ENCODE measurements at places on chromosomes 16 and 17.

DNA sequence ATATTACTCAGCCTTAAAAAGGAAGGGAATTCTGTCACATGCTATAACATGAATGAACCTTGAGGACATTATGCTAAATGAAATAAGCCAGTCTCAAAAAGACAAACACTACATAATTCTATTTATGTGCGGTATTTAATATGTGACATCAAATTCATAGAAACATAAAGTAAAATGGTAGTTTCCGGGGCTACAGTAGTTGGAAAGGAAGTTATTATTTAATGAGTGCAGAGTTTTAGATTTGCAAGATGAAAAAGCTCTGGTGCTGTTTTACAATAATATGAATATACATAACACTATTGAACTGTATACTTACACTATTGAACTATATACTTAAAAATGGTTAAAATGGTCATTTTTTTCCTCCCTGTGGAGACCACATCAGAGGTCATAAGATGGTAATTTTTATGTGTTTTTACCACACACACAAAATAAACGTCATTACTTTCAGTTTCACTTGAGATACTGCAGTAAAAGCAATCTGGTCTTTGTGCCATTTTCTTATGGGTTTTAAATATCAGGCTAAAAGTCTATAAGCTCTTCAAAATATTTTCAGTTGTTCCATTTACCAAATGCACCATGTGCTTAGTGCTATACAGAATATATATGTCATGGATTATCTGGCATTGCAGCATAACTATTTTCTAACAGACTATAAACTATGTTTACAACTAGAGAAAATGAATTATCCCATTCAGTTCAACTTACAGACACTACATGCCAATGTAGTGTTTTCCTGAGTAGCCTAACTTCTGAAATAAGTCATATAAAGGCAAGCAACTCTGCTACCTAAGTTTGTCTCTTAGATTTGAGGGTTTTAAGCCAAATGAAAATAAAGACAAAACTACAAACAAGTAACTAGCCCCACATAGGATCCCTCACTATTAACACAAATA lies 90.9 kb downstream of the SPAG9 start:
- no peak for DNase-seq

- DNase-seq, result no peak
These were observed 17.6 kb downstream of the RCVRN start for GRCh38 chr17:9887508-9887907.

GRCh38 chr17:48613862-48614694 lies 1.0 kb downstream of the HOXB8 start:
- no peak for DNase-seq

- DNase-seq, result no peak
These were observed 34.6 kb upstream of the WSB1 start for GRCh38 chr17:27259356-27259755.

DNA sequence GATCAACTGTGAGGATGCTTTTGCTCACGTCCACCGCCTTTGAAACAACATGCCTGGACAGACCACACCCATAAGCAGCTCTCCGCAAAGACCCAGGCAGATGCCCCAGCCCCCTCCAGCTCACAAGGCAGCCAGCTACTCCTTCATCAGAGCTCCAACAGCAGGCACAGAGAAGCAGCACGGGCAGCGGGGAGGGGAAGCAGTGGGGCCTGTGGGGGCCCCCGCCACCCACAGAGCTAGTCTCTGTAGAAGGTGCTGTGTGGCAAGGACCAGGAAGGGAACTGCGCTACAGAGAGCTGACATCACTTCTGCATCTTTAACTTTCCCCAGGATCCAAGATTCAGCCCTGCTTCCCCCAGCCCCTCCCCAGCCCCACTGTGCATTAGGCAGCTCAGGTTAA lies 10.0 kb upstream of the SCNN1G start:
- no peak for DNase-seq

GRCh38 chr16:30046178-30046577 lies 15.1 kb upstream of the TLCD3B start:
- DNase-seq, result no peak

GRCh38 chr16:31108794-31109558 lies 790 bp downstream of the BCKDK start:
- no peak for DNase-seq

DNA sequence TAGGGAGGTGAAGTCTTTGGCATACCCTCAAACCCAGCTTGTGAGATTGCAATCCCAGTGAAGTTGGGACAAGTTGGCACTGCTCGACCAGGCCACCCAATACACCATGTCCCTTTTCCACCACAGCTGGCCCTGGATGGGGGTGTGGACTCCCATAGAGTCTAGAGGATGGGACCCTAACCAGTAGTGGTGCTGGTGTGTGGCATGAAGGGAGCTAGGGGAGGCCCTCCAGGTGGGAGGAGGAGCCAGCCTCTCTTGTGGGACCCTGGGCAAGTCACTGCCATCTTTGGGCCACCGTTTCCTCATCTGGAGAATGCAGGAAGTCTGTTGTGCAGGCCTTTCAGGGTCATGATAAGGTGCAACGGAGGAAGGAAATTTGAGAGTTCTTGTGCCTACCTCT lies 1854.9 kb downstream of the TP53TG3F start:
- no peak for DNase-seq

GRCh38 chr17:79837888-79838521 lies 1.2 kb downstream of the CBX4 start:
- DNase-seq, result no peak

DNA sequence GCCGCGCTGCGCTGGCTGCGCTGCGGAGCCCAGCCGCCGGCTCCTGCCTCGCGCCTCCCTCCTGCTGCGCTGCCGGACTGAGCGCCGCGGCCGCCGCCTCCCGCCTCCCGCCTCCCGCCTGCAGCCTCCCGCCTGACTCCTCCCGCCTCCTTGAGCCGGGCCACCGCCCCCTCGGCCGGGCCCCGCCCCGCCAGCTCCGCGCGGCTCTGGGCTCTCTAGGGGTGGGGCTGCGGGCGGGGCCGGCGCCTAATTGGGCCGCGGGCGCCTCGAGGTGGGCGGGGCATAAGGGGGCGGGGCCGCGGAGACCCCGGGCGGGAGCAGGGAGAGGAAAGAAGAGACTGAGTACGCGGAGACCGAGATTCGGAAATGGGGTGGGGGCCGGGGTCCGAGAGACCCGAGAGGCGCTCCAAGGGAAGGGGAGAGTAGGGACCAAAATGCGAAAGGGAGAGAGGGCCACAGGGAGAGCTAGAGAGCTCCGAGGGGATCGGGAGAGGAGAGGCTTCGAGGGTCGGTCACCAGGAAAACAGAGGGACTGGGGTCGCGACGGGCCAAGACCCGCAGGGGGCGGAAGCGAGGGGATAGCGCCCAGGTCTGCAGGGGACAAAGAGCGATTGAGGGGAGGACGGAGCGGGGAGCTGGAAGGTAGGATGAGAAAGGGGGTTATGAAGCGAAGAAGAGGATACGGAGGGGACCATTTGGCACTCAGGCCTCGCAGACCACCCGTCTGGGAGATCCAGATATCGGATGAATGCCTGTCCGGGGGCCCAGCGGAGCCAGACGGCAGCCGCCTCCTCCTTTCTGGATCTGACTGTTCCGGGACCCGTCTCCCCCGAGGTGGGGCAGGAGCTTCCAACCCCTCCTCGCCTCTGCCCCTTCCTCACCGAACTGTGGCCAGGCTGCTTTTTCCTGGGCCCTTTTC lies at the start of gene C1QL1:
TSS of gene C1QL1 (minus strand) at position 79 of the 919 bp plus-strand sequence. CDS start 255 bp downstream, outside the sequence.
- no peak for DNase-seq

DNA sequence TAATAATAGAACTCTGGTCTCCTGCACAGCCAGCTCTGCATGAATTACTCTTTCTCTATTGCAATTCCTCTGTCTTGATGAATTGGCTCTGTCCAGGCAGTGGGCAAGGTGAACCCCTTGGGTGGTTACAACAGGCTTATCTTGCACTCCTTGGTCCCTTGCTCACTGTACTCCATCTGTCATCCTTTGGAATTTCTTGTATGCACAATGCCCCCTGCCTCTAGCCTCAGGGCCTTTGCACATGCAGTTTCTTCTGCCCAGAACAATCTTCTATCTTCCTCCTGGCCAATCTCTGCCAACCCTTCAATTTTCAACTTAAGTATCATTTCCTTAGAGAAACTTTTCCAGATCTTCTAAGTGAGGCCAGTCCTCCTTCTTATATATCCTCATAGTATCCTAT lies 114.7 kb upstream of the NLRP1 start:
- DNase-seq, result no peak

DNA sequence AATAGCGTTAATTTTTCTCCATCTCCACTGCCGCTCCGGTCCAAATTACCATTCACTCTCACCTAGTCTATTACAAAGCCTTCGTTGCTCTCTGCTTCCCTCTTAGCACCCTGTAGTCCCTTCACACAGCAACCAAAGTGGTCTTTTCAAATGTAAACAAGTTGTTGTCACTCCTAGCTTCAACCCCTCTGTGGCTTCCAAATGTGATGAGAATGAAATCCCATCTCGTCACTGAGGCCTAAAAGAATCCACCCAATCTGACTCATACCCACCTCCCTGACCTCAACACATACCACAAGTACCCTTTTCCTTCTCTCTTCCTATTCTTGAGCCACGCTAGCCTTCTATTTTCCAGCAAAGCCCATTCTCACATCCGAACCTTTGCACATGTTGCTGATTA lies 2.2 kb upstream of the PELP1 start:
- DNase-seq, result no peak

DNA sequence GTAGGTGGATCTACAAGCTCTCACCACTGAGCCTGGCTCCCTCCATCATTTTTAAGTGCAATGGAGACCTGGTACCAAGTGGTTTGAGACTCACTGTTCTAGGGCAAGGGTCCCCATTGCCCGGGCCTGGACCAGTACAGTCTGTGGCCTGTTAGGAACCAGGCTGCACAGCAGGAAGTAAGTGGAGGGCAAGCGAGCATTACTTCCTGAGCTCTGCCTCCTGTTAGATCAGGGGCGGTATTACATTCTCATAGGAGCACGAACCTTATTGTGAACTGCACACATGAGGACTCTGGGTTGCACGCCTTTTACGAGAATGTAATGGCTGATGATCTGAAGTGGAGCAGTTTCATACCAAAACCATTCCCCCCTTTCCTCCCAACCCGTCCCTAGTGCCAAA lies 6.8 kb upstream of the ZNF594 start:
- DNase-seq, result no peak

DNA sequence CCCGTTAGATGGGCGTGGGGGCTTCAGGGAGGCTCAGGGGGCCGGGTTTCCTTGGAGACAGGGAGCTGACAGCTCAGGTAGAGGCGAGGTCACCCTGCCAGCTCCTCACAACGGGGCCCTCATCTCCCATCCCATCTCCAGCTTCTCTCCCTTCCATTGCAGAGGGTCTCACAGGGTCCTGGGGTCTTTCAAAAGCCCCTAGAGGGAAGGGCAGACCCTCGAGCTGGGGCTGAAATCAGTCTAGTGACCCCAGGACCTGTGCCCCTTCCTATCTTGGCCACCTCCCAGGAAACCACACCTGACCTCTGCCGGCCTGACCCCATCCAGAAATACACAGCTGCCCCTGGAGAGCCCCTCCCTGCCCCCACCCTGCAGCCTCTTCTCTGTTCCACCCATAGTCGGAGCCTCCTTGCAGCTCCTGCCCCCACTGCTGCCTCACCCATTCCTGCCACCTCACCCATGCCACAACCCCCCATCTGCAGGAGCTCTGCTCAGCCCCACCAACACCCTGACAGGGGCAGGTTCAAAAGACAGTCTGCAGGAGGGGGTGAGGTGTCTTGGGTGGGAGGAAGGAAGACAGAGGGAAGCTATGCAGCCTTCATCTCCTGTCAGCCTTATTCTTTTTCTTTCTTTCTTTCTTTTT lies 23.4 kb downstream of the PIK3R5 start:
- no peak for DNase-seq

DNA sequence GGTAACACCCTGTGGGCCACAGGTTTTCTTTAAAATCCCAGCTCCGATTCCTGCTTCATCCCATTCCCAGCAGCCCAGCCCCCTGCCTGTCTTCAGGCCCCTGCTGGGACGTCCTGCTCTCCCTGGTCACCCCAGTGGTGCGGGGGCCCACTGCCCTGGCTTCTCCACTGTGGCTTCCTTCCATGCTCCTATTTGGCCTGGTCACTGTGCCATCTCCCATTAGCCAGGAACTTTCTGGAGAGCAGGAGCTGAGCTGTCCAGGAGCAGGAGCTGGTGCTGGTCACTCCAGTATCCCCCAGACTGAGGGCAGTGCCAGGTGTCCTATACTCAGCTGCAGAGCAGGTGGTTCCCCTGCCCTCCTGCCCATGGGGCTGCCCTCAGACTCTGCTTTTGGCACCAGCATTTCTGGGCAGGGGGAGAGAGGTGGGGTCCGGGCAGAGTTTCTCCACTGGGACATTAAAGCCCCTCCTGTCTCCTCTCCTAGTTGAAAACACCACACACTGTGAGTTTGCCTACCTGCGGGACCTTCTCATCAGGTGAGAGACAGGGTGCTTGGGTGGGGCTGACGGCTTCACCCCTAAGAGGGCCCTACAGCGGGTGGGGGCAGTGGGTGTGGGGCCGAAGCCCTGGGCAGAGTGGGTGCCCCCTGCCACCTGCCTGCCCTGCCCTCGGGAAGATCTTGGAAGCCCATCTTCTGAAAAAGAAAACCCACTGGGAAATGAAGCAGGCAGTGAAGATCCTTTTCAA lies 356.2 kb downstream of the SEC14L1 start:
- DNase-seq, result no peak

GRCh38 chr17:2452216-2452750 lies 51.4 kb upstream of the MNT start:
- no peak for DNase-seq

GRCh38 chr17:4479982-4480751 lies 18.5 kb upstream of the SPNS2 start:
- no peak for DNase-seq

- no peak for DNase-seq
These were observed 13.2 kb upstream of the NAGLU start for GRCh38 chr17:42522798-42523278.

- DNase-seq, result no peak
These were observed 5.3 kb upstream of the IRX3 start for GRCh38 chr16:54291656-54292487.

DNA sequence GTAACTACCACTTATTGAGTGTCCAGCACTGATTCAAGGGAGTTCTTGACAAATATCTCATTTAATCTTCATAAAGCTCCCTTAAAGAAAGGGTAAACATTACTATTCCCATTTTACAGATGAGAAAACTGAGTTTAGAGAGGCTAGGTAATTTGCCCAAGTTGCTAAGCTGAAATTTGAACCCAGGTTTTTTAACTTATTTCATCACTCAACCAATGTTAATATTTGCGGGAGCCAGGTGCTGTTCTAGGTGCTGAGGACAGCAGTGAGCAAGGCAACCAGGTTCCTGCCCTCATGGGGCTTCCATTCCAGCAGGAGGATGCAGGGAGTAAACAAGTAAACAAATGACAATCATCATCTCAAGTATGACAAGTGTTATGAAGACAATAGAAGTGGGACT lies 104.0 kb upstream of the LHX1 start:
- DNase-seq, result no peak

DNA sequence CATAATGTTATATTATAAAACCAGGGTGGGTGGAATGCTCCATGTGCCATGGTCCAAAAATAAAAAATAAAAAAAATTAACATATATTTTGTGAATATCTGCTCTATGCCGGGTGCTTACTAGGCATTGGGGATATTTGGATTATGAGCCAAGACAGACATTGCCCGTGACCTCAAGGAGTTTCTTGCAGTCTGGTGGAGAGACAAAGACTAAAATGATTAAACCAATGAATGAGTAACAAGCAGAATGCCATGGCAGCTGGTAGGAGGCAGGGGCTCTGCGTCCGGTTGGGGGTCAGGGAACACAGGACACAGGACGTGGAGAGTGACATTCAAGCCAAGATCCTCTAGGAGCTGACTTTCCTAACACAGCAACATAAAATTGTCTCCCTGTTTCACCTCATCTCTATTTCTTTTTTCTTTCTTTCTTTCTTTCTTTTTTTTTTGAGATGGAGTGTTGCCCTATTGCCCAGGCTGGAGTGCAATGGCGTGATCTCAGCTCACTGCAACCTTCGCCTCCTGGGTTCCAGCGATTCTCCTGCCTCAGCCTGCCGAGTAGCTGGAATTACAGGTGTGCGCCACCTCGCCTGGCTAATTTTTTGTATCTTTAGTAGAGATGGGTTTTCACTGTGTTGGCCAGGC lies 35.4 kb downstream of the RGS9 start:
- DNase-seq, result no peak
